Activated CD4-positive, alpha-beta T cell treated with anti-CD3 and anti-CD28 coated beads, Interleukin-2, Interleukin-4, amounts not matched to agents 100 ng/mL and 50 ng/mL, durations not matched to agents 16 hours and 8 hours (primary cell): ENCODE measurements at places on chromosomes 16 and 17.

- DNase-seq, result no peak
Observed at GRCh38 chr16:4583906-4584305, 27.8 kb downstream of the C16orf96 start.

GRCh38 chr16:54446639-54447038 lies 160.1 kb upstream of the IRX3 start:
- no peak for DNase-seq

GRCh38 chr17:50884439-50885311 lies 18.5 kb upstream of the TOB1 start:
- no peak for DNase-seq

DNA sequence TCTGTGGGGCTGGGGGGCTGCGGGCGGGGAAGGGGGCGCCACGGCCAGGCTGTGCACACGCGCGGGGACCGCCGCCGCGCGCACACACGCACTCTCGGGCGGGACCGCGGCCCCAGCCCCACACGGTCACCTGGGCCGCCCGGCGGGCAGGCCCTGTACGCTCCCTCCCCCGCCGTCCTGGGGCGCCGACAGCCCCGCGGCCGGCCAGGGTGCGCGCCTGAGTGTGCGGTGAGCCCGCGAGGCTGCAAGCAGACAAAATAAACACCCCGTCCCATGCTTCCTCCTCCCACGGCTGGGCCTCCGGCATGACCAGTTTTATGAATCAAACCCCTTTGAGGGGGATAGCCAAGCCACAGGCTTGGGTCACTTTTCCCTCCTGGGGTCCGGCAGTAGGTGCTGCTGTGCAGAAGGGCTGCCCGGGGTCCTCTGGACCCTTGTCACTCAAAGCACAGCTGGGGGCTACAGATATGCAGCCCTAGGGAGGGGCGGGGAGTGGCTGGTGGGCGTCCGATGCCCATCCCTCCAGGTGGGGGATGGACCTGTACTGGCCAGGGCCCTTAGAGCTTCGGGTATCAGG lies 441 bp downstream of the VASN start:
- DNase-seq, result no peak

GRCh38 chr17:70292366-70292765 lies 123.0 kb downstream of the KCNJ2 start:
- no peak for DNase-seq

DNA sequence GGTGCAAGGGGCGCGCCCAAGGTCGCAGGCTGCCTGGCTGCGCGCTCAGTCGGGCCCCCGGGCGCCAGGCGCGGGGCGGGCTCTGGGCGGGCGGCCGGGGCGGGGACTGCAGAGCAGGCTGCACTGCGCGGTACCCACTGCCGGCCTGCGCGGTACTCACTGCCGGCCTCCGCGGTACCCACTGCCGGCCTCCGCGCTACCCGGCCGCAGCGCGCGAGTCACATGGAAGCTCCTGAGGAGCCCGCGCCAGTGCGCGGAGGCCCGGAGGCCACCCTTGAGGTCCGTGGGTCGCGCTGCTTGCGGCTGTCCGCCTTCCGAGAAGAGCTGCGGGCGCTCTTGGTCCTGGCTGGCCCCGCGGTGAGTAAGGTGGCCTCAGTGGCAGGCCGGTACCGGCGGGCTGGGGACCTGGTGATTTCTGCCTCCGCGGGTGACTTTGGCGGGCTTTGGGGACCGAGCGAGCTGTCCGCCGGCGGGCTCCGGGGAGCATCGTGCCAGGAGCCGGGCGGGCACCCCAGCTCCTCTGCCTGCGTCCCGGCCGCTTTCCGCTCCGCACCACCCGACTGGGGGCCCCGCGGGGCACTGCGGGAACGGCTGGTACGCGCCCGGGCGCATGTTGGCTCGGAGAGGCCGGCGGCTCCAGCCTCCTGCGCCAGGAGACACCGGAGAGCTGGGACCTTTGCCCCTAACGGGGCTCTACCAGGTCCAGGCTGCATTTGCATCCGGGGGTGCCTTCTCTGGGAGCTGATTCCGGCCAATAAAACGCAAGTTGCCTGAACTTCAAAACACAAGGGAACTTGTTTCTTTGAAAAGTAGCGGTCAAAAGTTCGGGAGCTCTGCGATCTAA lies at the start of gene SLC47A1:
SLC47A1 (plus strand) TSS at position 137 of the 844 bp plus-strand sequence; CDS start at position 223, 86 bp downstream.
- no peak for DNase-seq

GRCh38 chr17:39173526-39174274 lies 7.7 kb upstream of the ARL5C start:
- DNase-seq, result no peak

GRCh38 chr16:22141767-22142166 lies 20.5 kb upstream of the SDR42E2 start:
- DNase-seq, result no peak

- DNase-seq, result peak; percentile 74
Observed at GRCh38 chr17:65231662-65232335, 94.6 kb downstream of the RGS9 start.

- no peak for DNase-seq
Observed at GRCh38 chr17:79872762-79873161, 33.5 kb upstream of the CBX4 start.

DNA sequence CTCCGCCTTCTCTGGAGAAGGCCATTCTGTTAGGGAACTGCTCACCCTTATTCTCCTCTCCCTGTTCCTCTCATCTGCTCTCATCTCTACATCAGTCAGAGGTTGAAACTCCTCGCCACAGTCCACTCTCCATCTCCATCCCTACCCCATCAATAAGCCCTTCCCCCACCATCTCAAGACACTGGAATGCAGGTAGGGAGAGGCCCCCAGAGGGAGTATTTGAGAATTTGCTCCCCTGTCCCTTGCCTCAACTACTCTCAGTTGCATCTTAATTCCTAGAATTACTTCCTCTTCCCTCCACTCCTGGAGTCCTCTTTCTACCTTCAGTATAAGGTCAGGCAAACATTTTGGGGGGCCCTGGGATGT lies 2.0 kb upstream of the AATF start:
- no peak for DNase-seq

DNA sequence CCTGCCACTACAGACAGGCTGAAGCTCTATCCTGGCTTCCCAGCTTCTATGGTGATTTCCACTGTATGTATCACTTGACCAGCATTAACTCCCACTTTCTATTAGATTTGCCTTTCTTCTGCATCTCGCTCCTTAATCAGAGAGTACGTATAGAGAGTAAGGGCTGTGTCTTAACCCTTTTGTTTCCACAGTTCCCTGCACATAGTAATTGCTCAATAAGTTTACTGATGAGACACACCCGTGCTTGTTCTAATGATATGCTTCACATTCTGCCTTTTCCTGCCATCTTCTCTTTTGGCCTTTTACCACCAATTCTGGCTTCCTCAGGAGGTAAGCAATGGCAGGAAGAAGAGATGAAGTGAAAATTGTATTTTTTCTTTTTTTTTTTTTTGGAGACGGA lies 20.6 kb upstream of the USP36 start:
- DNase-seq, result no peak

- no peak for DNase-seq
Observed at GRCh38 chr16:4386951-4387565, 15.4 kb downstream of the VASN start.

- no peak for DNase-seq
Observed at GRCh38 chr17:62163847-62164246, 98.8 kb upstream of the MED13 start.
